ENCODE measurements at places on chromosomes 4 and X.

DNA sequence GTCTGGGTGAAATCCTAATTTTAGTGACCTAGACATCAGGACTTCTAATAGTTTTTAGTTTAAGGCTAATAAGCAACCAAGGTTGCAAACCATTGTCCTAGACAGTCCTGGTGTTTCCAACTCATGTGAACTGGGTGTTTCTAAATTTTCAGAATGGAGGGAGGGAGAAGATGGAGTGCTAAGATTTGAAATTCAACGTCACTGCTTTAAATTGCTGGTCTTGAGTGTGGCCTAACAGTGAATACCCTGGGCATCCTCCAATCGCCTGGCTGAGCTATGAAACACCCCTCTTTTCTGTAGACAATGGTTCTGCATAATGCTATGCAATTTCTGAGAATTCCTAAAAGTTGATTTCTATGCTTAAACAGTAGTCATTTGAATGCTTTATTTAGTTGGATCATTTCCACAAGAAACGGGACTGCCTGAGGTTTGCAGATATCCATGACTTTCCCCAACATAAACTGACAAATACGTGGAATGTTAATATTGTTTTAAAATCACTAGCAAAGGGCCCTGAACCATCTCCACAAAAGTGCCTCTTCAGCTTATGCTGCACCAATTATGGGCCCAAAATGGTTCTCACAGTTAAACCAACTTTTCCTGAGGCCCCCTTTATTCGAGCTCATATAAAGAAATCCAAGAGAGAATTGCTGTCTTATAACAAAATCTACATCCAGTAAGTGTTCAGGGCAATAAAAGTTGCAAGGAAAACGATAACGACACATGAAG lies 1.1 kb downstream of the FBXL5 start:
- no peak for DNase-seq

- no peak for DNase-seq
Measured at GRCh38 chr4:136713140-136713539, 819.2 kb downstream of the PCDH18 start.

DNA sequence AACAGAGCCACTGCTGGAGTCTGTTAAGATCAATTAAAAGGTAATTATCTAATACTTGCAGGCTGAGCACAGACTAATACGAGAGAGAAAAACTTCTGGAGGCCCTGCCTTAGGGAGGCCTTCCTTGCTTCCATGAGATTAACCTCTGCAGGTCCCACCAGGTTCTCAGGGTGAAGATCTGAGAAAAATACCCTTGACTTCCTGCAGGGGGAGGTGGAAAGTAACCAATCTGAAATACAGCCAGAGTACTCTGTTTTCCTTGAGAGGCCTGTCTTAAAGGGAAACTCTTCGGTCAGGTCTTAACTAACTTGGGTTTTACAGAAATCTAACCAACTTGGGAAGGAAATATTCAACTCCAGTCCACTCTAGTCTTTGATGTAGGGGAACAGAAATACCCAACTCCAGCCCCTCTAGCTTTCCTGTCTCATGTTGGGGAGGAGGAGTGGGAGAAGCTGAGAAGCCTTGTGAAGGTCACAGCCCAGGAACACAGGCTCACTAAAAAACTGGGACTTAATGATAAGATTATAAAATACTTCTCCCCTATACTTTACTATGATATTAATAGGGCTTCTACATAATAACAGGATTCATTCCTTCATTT lies 77.1 kb downstream of the TBCK start:
- peak; percentile 27 for DNase-seq

- no peak for DNase-seq
Measured at GRCh38 chr4:168908851-168909273, 101.2 kb downstream of the CBR4 start.

DNA sequence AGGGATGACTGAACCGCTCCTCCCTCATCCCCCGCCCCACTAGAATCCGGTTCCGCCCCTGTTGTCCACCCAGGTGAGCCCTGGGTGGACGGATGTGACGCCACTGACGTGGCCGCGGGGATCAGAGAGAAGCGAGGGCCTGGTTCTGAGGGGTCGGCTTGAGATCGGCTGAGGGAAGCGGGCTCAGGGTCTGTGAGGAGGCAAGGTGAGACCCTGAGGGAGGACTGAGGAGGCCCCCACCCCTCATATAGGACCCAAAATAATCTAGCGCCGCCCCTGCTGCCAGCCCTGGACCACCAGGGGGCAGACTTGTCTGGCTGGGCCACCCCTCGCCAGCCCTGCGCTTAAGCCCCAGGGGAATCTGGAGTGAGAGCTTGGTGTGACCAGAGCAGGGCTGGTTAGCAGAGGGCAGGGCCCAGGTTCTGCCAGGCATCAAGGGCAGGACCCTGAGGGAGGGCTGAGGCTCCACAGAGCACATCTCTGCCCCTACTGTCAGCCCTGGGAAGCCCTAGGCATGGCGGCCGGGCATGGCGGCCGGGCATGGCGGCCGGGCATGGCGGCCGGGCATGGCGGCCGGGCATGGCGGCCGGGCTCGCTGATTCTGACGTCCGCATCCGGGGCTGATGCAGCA lies at the start of gene MAGEA8:
Gene MAGEA8 (plus strand): TSS at position 103 of the 631 bp plus-strand sequence. CDS start 3,090 bp downstream, outside the sequence.
- no peak for DNase-seq

DNA sequence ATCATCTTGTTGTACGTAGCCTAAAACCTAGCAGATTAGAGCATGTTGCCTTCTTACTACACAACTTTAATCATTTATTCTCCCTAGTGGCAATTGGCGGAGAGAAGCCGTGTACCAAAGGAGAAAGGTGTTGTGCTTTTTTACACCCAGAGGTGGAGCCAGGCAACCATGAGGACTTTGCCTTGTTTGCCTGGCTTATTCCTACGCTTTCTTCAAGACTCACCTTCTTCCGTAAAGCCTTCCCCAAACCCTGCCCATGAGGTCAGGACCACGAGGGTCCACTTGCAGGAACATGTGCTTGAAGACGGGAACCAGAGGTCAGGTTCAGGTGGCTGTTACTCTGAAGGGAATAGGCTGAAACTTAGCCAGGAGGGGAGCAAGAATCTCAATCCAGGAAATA lies 290.5 kb downstream of the RAB28 start:
- DNase-seq, result no peak

DNA sequence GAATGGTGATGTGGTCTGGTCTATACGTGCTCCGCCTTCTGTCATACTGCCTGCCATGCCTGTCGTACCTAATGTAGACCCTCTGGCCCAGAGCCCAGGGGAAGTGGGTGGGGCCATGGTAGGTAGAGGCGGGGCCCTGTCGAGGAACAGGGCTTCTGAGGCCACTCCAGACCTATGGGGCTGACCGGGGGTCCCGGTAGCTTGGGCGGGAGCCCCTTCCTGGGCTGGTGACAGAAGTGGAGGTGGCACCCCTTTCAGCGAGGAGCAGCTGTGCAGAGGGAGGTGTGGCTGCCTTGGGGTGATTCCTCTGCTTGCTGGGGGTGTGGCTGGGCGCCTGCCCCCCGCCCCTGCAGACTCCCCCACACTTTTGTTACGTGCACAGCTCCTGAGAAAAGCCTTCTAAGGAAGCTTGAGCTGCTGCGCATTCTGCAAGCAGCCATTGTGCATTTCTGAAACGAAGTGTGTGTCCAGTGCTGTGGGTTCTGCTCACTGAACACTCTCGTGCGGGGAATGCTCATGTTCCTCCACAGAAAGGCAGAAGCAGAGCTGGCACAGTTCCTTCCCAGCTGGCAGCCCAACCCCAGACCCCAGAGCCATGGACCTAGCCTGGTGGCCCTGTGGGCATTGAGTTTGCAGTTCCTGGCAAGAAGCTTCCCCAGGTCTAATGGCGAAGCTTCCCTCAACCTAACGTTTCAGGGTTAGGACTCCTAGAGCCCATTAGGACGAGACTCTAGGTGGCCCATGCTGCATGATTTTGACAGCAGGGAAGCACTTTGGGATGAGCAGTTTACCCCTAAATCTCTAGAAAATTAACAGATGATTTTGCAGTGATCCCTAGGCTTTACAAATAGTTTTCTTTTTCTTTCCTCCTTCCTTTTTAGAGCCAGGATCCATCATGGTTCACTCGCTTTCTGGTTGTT lies 72.7 kb upstream of the HGFAC start:
- DNase-seq, result no peak

DNA sequence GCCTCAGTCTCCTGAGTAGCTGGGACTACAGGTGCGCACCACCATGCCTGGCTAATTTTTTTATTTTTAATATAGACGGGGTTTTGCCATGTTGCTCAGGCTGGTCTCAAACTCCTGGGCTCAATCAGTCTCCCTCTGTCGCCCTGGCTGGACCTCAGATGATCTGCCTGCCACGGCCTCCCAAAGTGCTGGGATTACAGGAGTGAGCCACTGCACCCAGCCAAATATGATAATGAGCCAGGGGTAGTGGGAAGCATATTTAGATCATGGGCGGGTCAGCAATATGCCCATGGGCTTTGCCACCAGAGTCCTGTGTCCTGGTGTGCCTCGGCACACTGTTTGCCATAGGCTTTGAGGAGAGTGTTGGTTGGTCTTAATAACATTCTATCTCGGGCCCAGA lies 71.8 kb downstream of the FAM193A start:
- DNase-seq, result no peak

- no peak for DNase-seq
Measured at GRCh38 chrX:133985967-133986683, 731 bp upstream of the GPC3 start.

DNA sequence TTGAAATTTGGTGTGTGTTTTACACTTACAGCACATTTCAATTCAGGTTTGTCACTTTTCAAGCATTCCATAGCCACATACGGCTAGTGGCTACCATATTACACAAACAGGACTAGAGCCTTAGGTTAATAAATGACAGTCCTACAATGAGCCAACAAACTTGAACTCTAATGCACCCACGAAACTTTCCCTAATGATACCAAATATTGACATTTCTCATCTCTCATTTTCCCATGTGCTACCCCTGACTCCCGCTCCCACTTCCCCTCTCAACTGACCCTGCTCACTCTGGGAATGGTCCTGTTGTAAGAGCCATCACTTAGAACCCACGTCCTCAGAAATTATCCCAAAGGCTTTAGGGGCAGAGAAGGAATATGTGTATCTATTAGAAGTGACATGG lies 4.9 kb upstream of the TLR10 start:
- DNase-seq, result no peak

- DNase-seq, result no peak
Measured at GRCh38 chrX:2638279-2638678, 52.8 kb upstream of the CD99 start.

DNA sequence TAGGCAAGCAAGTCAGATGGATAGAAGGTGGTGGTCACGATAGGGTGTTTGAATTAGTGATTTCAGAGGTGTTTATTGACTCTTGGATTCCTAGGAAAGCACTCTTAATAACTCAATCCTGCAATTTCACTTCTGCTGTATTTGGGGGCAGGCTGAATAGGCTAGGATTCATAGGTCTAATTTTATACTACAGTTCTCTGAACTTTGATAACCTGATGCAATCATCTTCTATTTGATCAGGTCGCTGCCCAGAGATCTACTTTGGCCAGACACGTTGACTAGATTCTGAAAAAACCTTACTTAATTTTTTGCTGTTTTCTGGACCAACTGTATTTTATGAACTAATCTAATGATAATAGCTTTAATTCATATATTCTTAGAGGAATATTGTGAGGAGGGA lies 26.4 kb downstream of the XK start:
- no peak for DNase-seq

- DNase-seq, result no peak
Measured at GRCh38 chrX:130896802-130897501, 6.1 kb downstream of the ENOX2 start.

- no peak for DNase-seq
Measured at GRCh38 chr4:3523146-3523627, 9.0 kb downstream of the LRPAP1 start.

- DNase-seq, result no peak
Measured at GRCh38 chr4:41050880-41051775, 163.2 kb downstream of the APBB2 start.

- DNase-seq, result no peak
Measured at GRCh38 chr4:95093936-95094929, 336.5 kb downstream of the BMPR1B start.

GRCh38 chr4:118967393-118967792 lies 78.7 kb downstream of the SYNPO2 start:
- DNase-seq, result no peak

- no peak for DNase-seq
Measured at GRCh38 chrX:31435592-31435991, 363.8 kb upstream of the FTHL17 start.

DNA sequence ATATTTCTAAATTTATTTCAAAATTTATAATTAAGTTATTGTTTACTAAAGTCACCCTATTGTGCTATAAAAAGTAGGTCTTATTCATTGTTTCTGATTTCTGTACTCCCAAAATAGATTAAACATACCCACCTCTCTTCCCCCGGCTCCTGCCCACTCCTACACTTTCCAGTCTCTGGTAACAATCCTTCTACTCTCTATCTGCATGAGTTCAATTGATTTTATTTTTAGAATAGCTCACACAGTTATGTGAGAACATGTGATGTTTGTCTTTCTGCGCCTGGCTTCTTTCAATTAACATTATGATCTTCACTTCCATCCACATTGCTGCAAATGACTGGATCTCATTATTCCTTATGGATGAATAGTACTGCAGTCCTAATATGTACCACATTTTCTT lies 269.3 kb downstream of the ACTRT1 start:
- no peak for DNase-seq

DNA sequence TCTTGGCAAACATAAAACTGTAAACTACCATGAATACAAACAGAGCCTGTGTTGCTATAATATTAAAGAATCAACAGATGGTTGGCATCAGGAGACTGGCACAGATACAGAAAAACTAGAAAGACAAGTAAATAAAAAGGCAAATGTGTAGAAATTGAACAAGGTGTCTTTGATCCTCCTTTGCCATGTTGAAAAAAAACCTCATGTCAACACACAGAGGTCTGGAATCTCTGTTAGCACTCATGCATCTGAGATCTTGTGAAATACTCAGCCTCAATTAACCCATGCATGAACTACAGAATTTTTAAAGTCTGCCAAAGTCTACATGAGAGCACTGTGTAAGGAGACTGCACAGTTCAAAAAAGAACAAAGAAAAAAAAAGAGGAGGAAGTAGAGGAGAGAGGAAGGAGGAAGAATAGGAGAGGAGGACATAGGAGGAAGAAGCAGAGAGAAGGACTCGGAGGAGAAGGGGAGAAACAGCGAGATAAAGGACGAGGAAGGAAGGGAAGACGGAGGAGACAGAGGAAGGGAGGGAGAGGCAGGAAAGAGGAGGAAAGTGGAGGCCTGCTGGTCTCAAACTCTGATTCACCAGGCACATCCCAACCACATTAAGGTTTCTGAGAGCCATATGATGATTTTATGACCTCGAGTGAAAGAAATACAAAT lies 52.8 kb downstream of the PRDM5 start:
- no peak for DNase-seq

- no peak for DNase-seq
Measured at GRCh38 chr4:73589261-73589847, 30.9 kb downstream of the RASSF6 start.

- no peak for DNase-seq
Measured at GRCh38 chr4:84965553-84966381, 723 bp downstream of the WDFY3 start.

DNA sequence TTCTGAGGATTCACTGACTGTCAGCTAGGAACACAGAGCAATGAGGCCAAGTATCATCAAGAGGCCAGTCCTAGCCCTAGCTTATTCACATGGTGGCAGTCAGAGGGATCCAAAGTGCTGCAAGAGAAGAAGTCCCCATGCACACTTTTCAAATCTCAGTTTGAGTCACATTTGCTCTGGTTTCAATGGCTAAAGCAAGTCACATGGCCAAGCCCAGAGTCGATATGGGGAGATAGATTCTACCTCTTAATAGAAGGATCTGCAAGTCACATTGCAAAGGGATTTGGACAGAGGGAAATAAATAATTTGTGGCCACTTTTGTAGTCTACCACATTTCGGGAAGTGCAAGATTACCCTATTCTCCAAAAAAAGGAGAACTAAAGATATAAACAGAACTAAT lies 3.7 kb upstream of the LCORL start:
- no peak for DNase-seq

GRCh38 chr4:94334962-94335361 lies 7.7 kb downstream of the HPGDS start:
- no peak for DNase-seq

All from HCT116 (cell line).